ENCODE measurements at places on chromosomes 2 and 18. TPM values are rescaled to one million over a fixed set of nuclear protein-coding genes. Genes with fewer than 3 reads are reported as not detected.

DNA sequence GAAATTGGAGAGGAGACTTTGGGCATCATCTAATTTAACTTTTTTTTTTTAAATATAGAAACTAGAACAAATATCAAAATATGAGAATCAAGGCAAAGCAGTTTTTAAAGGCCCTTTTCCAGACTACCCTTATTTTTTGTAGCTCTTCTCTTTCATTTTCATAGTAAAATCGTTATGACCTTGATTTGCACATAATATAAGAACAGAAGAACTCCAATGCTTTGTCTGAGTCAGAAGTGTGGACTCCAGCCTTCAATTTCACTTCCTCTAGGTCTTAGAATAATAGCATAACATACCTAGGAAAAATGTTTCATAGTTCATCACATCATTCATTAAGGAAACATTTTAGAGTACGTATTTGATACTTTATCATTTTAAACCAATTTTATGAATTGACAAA lies 74.4 kb downstream of the ANKRD12 start:
- no peak overlapping the region for H3K4me3 ChIP-seq
- DNase-seq: no peak
- H3K27ac ChIP-seq: no peak overlapping the region
- peaks cover 38% of the 10 kb centered on the region for H3K36me3 ChIP-seq

DNA sequence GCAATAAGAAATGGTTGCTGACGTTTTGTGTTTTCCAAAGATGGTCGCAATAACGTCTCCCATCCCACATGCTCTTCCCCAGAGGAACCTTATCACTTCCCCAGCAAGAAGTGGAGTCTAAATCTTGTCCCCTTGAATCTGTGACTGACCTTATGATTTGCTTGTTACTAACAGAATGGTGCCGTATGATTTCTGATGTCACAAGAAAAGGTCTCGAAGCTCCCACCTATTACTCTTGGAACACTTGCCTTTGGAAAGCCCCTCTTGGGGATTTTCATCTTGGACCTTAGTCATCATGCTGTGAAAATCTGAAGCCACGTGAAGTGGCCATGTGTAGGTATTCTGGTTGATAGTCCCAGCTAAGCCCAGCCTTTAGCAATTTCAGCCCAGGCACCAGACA lies 86.2 kb upstream of the GLS start:
- H3K36me3 ChIP-seq: no peaks in the 10 kb centered on the region
- no peaks in the 10 kb centered on the region for H3K4me1 ChIP-seq

GRCh38 chr2:164642946-164643555 lies 21.8 kb upstream of the GRB14 start:
- no peaks in the 10 kb centered on the region for H3K27me3 ChIP-seq
- DNase-seq: no peak
- H3K4me1 ChIP-seq: no peaks in the 10 kb centered on the region
- no peak overlapping the region for H3K4me3 ChIP-seq
- no peak overlapping the region for H3K27ac ChIP-seq
- no peaks in the 10 kb centered on the region for H3K36me3 ChIP-seq

The RNF125 gene
- 37.1 TPM for total RNA-seq

DNA sequence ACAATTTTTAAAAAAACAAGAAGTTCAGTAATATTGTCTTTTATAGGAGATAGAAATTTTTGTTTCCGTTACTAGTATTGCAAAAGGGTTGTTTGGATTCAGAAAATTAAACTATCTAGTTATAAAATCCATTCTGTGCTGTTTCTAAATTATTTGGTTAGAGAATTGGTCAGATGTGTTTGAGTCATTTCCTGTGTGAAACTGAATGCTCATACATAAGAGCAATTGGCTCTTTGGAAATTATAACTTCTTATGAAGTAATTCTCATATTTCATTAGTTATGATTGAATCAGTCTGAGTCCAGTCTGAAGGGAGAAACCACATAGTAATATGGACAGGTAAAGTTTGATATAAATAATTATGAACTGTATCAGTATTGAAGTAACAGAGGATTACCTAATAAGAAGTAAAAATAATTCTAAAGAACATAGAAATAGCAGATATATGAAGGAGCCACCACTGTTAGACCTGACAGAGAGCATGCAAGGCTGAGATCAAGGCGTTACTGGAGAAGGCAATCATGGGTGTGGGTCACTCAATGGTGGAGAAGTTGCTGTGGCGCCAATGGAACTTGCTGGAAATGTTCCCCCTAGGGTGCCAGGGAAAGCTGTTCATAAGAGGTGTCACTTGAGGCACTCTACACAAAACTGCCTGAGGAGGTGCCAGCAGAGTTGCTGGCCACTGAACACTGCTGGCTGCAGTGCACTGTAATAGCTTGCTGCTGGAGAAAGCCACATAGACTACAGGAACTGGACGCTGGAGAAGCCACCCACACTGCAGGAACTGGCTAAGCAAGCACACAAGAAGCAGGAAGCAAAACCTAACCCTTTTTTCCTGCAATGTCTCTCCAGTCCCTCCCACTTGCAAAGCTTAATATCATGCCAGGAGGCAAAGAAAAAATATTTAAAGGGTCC lies 18.0 kb upstream of the FAP start:
- H3K36me3 ChIP-seq: peaks cover 9% of the 10 kb centered on the region
- no peak overlapping the region for H3K4me3 ChIP-seq
- no peaks in the 10 kb centered on the region for H3K27me3 ChIP-seq
- no peak overlapping the region for H3K27ac ChIP-seq

DNA sequence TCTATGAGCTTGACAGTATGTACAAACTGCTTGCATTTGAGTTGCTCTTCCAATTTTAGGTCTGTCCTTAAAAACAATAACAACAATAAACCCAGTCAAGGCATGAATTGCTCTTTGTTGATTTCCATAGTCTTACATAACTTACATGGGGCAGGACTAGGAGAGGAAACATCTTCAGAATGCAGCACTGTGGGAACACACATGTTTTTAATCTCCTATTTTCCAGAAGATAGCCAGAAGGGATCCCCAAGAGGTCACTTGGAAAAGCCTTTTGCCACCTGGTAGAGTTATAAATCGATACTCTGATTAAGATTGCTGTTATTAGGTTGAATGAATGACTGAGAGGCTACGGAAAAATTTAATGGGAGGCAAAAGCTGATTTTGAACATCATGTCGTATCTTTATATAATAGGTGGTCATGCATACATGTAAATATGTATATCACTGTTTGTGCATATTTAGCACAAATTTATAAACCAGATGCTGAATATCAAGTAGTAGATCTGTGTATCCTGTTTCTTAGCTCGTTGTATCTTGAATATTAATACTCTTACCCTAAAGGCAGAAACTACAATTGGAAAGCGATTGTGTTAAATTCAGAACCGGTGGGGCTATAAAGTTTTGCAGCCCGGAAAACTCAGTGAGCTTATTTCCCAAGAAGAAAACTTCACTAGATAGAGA lies 479.4 kb upstream of the TCF4 start:
- no peak overlapping the region for H3K4me3 ChIP-seq
- no peaks in the 10 kb centered on the region for H3K4me1 ChIP-seq
- H3K27ac ChIP-seq: no peak overlapping the region

GRCh38 chr2:120180066-120180465 lies 43.1 kb downstream of the TMEM185B start:
- no peak overlapping the region for H3K27ac ChIP-seq
- peaks cover 67% of the 10 kb centered on the region for H3K4me1 ChIP-seq
- no peak for DNase-seq
- H3K27me3 ChIP-seq: no peaks in the 10 kb centered on the region
- no peak overlapping the region for H3K4me3 ChIP-seq
- no peaks in the 10 kb centered on the region for H3K36me3 ChIP-seq

DNA sequence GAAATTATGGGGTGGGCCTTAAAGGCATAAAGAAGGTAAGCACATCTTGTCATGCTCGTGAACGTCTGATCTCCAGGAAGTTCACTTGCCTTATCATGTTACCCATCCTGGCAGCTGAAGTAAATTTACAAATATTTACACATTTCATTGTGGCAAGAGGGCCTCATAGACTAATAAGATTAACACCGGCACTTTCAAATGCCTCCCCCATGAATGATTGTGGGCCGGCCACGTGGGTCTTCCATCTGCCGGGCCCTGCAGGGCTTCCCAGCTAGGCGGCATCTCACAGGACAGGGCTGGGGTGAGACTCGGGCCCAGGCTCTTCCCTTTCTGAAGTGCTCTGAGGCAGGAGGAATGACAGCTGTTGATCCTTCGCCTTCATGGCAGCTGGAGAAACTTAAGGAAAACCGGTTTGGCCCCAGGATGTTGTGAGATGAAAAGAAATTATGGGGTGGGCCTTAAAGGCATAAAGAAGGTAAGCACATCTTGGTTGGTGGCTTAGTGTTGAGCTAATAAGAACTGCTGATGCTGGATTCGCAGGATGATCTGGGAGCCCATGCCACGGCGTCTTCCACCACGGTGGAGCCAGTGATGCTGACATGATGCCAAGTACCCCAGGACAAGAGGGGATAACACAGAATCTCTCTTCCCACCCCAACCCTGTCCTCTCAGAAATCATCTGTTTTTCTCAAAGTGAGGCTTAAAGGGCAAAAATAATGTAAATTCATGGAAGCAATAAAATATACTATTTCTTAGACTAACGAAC lies 176.3 kb downstream of the SEPTIN10 start:
- no peak overlapping the region for H3K4me3 ChIP-seq
- H3K36me3 ChIP-seq: no peaks in the 10 kb centered on the region
- no peak for DNase-seq
- no peaks in the 10 kb centered on the region for H3K4me1 ChIP-seq
- H3K27ac ChIP-seq: no peak overlapping the region

GRCh38 chr18:10523544-10523943 lies 2.3 kb upstream of the NAPG start:
- H3K27ac ChIP-seq: no peak overlapping the region
- no peak for DNase-seq
- H3K36me3 ChIP-seq: no peaks in the 10 kb centered on the region
- H3K4me3 ChIP-seq: no peak overlapping the region
- H3K27me3 ChIP-seq: no peaks in the 10 kb centered on the region

DNA sequence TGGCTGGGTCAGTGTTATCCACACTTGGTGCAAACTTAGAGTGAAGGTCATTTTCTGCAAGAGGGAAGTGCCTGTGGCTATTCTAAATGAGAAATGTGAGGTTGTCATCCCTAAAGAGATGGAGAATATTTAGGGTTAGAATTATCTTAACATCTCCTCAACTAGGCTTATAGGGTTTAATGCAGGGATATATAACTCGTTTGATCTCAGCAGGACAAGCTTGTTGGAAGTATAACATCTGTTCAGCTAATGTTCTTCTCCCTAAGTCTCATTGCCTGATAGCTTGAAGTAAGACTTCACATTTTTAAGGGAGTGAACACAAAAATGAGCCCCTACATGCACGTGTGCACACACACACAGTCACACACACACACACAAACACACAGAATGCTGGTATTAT lies 75.9 kb upstream of the NRXN1 start:
- DNase-seq: no peak
- no peaks in the 10 kb centered on the region for H3K4me1 ChIP-seq
- no peaks in the 10 kb centered on the region for H3K36me3 ChIP-seq
- H3K27ac ChIP-seq: no peak overlapping the region

The UGGT1 gene
- total RNA-seq: 54.0 TPM

DNA sequence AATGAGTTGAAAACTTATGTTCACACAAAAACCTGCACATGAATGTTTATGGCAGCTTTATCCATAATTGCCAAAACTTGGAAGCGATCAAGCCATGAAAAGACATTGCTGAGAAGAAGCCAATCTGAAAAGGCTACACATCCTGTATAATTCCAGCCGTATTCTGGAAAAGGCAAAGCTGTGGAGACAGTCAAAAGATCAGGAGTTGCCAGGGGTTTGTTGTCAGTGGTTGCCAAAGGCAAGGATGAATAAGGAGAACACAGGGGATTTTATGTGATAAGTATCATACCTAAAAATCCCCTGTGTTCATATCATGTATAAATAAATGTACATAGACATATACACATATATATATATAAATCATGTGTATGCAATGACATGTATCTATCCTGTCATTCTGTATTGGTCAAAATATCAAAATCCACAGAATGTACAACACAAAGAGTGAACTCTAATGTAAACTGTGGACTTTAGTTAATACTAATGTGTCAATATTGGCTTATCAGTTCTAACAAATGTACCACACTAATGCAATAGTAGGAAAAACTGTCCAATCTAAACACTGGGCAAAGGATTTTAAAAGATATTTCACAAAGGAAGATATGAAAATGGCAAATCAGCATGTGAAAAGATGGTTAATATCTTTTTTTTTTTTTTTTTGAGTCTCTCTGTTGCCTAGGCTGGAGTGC lies 75.8 kb downstream of the PTRHD1 start:
- H3K4me3 ChIP-seq: no peak overlapping the region
- DNase-seq: no peak
- H3K36me3 ChIP-seq: peaks cover 9% of the 10 kb centered on the region
- H3K27me3 ChIP-seq: no peaks in the 10 kb centered on the region
- H3K4me1 ChIP-seq: no peaks in the 10 kb centered on the region

The ALPP gene
- total RNA-seq: 0.24 TPM

- no peaks in the 10 kb centered on the region for H3K27me3 ChIP-seq
- no peak for DNase-seq
- no peak overlapping the region for H3K4me3 ChIP-seq
- H3K4me1 ChIP-seq: no peaks in the 10 kb centered on the region
- H3K27ac ChIP-seq: no peak overlapping the region
Measured at GRCh38 chr2:76625101-76625500, 897.1 kb downstream of the LRRTM4 start.

DNA sequence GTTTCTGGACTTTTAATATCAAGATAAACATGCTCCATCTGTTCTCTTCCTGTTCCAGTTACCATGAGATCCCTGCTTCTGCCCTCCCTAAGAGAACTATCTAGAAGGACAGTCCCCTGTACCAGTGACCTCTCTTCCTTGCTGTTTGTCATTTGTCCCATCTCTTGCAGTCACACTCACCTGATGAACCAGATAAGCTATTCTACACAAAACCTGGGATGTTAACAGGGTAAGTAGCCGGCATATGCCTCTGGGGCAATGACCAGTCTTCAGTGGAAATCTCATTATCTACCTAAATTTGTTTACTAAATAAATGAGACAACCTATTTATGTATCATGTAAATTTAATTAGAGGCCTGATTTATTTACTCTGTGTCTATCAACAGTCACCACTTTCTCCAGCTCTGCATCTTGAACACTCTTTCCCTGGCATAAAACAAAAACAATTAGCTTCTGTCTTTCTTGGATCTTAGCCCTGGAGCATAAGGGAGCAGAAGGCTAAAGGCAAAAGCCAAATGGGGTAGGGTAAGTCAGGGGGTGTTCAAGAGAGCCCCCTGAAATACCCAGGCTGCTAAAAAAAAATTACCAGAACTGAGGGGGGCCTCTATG lies 337.7 kb downstream of the ALK start:
- H3K4me3 ChIP-seq: no peak overlapping the region
- no peak for DNase-seq
- no peaks in the 10 kb centered on the region for H3K4me1 ChIP-seq
- H3K27ac ChIP-seq: no peak overlapping the region
- no peaks in the 10 kb centered on the region for H3K27me3 ChIP-seq
- no peaks in the 10 kb centered on the region for H3K36me3 ChIP-seq
